ENCODE measurements at places on chromosomes 7 and 10.

- no peak overlapping the region for H3K27ac ChIP-seq
- no peaks in the 10 kb centered on the region for H3K4me1 ChIP-seq
- H3K27me3 ChIP-seq: no peaks in the 10 kb centered on the region
- no peak overlapping the region for H3K4me3 ChIP-seq
These were observed 312.6 kb downstream of the WDR37 start for GRCh38 chr10:1368842-1369171.

GRCh38 chr7:150479023-150479716 is 28.7 kb downstream of the GIMAP8 start:
- H3K4me1 ChIP-seq: no peaks in the 10 kb centered on the region
- DNase-seq: no peak
- no peak overlapping the region for H3K4me3 ChIP-seq
- no peaks in the 10 kb centered on the region for H3K36me3 ChIP-seq
- no peaks in the 10 kb centered on the region for H3K27me3 ChIP-seq
- no peak overlapping the region for H3K27ac ChIP-seq

DNA sequence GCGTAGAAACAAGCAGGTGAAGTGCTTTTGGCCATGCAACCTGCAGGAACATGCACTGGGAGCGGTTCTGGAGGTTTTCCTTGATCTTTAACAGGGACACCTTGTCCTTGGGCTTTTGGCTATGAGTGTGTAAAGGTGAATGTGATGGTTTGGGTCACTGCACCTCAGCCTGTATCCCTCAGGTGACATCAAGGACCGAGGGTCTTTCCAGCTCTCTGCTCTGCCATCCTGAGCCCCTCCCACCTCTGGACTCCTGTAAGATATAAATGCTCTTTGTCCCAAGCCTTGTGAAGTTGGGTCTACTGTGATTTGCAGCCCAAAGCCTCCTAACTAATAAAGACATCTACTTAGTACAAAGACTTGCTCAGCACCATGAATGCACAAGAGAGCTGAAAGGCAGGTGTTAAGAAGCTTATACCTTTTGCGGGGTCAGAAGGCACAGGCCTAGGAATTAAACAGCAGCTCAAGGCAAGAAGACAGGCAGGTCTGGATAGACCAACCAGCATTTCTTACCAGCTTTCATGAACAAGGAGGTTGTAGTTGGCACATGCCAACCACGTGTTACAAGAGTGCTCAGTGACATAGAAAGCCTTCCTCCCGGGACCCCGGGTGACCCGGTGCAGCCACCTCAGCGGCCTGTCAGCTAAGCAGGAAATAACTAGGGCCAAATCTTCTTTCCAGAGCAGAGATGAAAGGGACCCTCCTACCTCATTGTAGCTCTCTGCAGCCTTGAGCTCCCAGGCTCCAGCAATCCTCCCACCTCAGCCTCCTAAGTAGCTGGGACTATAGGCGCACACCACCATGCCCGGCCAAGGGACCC is 89.9 kb downstream of the CARD11 start:
- H3K27me3 ChIP-seq: no peaks in the 10 kb centered on the region
- H3K4me3 ChIP-seq: no peak overlapping the region
- no peaks in the 10 kb centered on the region for H3K36me3 ChIP-seq
- DNase-seq: peak; percentile 45
- no peak overlapping the region for H3K27ac ChIP-seq

- H3K4me1 ChIP-seq: peaks cover 2% of the 10 kb centered on the region
- no peaks in the 10 kb centered on the region for H3K36me3 ChIP-seq
- no peak for DNase-seq
These were observed 36.0 kb downstream of the MKLN1 start for GRCh38 chr7:131363719-131364118.

DNA sequence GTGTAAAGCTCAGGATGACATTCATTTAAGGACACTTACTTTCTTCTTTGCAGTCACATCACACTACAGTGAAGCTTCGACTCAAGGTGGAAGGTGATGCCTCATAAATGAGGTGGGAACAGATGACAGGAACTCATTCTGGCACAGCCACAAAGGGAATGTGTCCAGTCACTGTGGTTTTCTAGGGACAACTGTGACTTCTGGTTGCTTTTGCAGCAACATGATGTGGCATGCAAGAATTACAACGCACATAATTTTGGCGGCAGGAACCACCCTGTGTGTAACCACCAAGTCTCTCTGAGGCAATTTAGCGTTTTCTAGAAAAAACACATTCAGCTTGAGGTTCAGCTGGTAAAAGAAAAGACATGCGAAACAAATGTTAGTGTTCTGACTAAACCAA is 32.0 kb upstream of the FERD3L start:
- no peaks in the 10 kb centered on the region for H3K36me3 ChIP-seq
- H3K4me3 ChIP-seq: no peak overlapping the region
- H3K27me3 ChIP-seq: no peaks in the 10 kb centered on the region
- no peaks in the 10 kb centered on the region for H3K4me1 ChIP-seq
- no peak overlapping the region for H3K27ac ChIP-seq
- DNase-seq: no peak

DNA sequence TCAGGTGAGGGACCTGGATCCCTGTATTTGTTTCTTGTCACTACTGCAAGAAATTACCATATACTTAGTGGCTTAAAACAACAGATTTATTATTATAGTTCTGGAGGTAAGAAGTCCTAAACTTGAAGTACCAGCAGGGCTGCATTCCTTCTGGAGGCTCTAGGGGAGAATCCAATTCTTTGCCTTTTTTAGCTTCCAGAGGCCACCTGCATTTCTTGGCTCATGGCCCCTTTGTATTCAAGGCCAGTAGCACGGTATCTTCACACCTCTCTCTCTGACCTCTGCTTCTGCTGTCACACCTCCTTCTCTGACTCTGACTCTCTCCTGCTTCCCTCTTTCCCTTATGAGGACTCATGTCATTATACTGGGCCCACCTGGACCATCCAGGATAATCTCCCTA is 2.2 kb upstream of the LHPP start:
- no peaks in the 10 kb centered on the region for H3K27me3 ChIP-seq
- no peak overlapping the region for H3K27ac ChIP-seq
- H3K4me1 ChIP-seq: no peaks in the 10 kb centered on the region
- H3K36me3 ChIP-seq: no peaks in the 10 kb centered on the region
- no peak for DNase-seq

GRCh38 chr7:156941393-156942182 is 7.9 kb upstream of the NOM1 start:
- H3K4me1 ChIP-seq: no peaks in the 10 kb centered on the region
- H3K27ac ChIP-seq: no peak overlapping the region
- H3K27me3 ChIP-seq: no peaks in the 10 kb centered on the region
- H3K4me3 ChIP-seq: no peak overlapping the region
- DNase-seq: no peak

GRCh38 chr7:29806208-29806994 is at the start of gene WIPF3:
Gene WIPF3 (plus strand): TSS chr7:29806508. CDS start chr7:29834725, 28,217 bp downstream.
- no peaks in the 10 kb centered on the region for H3K4me1 ChIP-seq
- peak; percentile 77 for DNase-seq
- H3K4me3 ChIP-seq: peak within 1 kb of the TSS; percentile 12
- H3K27me3 ChIP-seq: no peaks in the 10 kb centered on the region
- H3K36me3 ChIP-seq: no peaks in the 10 kb centered on the region
- H3K27ac ChIP-seq: no peak within 1 kb of the TSS

DNA sequence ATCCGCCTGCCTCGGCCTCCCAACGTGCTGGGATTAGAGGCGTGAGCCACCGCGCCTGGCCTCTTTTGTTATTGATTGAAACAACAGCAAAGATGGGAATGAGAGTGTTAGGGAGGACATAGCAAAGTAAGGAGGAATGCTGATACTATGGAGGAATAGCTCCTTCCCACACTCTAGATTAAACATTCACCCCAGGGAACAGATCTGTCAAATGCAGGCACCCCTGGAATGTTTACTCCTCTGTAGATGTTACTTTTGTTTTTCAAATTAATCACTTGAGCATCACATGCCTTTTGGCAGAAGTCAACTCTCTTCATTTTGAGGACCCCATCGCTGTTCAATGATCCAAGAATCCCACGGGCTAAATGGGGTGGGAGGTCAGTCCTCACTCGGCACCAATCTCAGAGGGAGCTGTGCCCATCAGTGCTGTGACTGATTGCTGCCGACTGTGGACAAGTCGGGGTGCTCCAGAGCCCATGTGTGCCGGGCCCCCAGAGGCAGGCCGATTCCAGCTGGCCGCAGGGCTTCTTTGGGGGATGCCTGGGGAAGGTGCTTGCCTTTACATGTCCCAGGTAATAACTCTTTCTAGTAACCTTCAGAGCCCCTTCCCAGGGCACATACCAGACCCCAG is 10.2 kb upstream of the COBL start:
- H3K27me3 ChIP-seq: no peaks in the 10 kb centered on the region
- H3K27ac ChIP-seq: no peak overlapping the region
- no peak for DNase-seq
- no peaks in the 10 kb centered on the region for H3K36me3 ChIP-seq
- no peak overlapping the region for H3K4me3 ChIP-seq
- no peaks in the 10 kb centered on the region for H3K4me1 ChIP-seq

GRCh38 chr10:125081931-125082330 is 78.4 kb downstream of the CTBP2 start:
- H3K4me1 ChIP-seq: no peaks in the 10 kb centered on the region
- H3K27ac ChIP-seq: peak overlapping the region; percentile 86
- no peaks in the 10 kb centered on the region for H3K36me3 ChIP-seq
- no peak for DNase-seq
- H3K27me3 ChIP-seq: no peaks in the 10 kb centered on the region
- no peak overlapping the region for H3K4me3 ChIP-seq

- no peak overlapping the region for H3K4me3 ChIP-seq
- H3K27ac ChIP-seq: no peak overlapping the region
- no peak for DNase-seq
These were observed 542.3 kb upstream of the TPK1 start for GRCh38 chr7:145378197-145378596.

GRCh38 chr10:132650611-132651250 is 113.1 kb downstream of the INPP5A start:
- no peak overlapping the region for H3K4me3 ChIP-seq
- H3K27me3 ChIP-seq: no peaks in the 10 kb centered on the region
- no peak for DNase-seq
- no peaks in the 10 kb centered on the region for H3K4me1 ChIP-seq
- H3K27ac ChIP-seq: no peak overlapping the region

DNA sequence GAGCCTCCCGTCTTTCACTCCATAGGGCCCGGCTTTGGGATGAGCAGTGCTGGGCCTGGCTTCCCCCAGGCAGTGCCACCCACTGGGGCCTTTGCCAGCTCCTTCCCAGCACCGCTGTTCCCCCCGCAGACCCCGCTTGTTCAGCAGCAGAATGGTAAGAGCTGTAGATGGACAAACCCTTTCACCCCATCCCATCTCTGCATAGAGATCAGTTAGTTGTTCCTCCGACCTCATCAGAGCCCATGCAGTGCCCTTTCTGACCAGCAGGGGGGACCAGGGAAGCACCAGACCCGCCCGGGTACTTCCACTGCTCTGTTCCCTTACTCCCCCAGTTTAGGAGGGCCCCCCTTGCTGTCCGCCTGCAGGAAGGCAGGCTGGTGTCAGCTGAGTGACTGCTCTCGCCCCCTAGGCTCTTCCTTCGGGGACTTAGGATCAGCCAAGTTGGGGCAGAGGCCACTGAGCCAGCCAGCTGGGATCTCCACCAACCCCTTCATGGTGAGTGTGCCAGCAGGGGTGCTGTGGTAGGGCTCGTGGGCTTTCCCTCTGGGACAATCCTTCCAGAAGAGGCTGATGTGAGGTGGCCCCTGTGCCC is 9.8 kb downstream of the SAP25 start:
- peaks cover 3% of the 10 kb centered on the region for H3K36me3 ChIP-seq
- no peak overlapping the region for H3K4me3 ChIP-seq
- no peaks in the 10 kb centered on the region for H3K27me3 ChIP-seq
- no peak overlapping the region for H3K27ac ChIP-seq

GRCh38 chr10:89627830-89628229 is 17.2 kb downstream of the PANK1 start:
- H3K36me3 ChIP-seq: no peaks in the 10 kb centered on the region
- H3K27me3 ChIP-seq: no peaks in the 10 kb centered on the region
- H3K4me3 ChIP-seq: no peak overlapping the region
- H3K4me1 ChIP-seq: peaks cover 2% of the 10 kb centered on the region
- DNase-seq: no peak

DNA sequence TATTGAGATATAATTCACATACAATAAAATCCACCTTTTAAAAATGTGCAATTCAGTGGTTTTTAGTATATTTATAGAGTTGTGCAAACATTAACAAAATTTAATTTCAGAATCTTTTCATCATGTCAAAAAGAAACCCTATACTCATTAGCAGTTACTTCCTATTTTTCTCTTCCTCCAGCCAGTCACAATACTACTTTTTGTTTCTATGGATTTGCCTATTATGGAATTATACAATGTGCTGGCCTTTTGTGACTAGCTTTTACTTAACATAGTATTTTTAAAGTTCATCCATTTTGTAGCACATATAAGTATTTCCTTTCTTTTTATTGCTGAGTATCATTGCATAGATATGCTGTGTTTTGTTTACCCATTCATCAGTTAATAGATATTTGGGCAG is 199.9 kb upstream of the IMMP2L start:
- H3K4me3 ChIP-seq: no peak overlapping the region
- H3K27me3 ChIP-seq: no peaks in the 10 kb centered on the region
- no peak for DNase-seq
- no peak overlapping the region for H3K27ac ChIP-seq

DNA sequence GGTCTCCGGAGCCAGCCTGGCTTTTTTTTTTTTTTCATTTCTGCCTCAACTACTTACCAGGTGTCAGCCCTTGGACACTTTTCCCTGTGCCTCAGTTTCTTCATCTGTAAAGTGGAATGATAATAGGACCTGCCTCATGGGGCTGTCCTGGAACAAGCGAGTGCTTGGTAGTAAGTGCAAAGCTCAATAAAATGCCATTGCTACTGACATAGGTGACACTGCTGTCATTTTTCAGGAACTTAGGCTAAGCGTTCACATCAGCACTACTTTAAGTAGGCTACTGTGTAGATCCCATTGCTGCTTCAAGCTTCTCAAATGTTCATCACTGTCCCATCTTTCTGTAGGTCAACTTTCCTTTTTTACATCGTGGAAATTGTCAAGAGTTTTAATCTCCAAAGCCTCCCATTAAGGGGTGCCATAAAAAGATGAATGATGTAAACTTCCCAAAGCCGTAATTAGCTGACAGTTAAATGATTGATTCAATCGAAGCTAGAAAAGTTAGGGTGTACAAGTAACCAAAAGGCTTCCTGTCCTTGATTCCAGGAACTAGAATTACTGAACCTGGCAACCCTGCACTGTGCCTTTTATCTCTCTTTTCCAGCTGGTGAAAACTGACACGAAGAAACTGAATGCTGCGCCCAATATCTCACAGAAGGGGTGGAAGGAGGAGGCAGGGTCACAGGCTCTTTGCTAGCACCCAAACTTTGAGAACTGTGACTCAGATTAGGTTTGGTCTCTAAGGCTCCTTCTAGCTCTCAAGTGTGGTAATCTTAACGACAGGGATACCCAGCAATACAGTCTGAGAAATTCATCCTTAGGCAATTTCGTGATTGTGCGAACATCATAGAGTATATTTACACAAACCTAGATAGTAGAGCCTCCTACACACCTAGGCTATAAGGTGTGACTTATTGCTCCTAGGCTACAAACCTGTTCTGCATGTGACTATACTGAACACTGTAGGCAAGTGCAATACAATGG is 861 bp upstream of the USP6NL start:
- no peak overlapping the region for H3K27ac ChIP-seq
- no peak for DNase-seq
- no peaks in the 10 kb centered on the region for H3K36me3 ChIP-seq
- H3K4me1 ChIP-seq: no peaks in the 10 kb centered on the region
- H3K27me3 ChIP-seq: no peaks in the 10 kb centered on the region
